ENCODE measurements at places on chromosomes 4 and X.

- DNase-seq = no peak
These were observed 347.2 kb upstream of the DDX53 start for GRCh38 chrX:22652596-22652995.

GRCh38 chr4:30753316-30753715 is 33.1 kb downstream of the PCDH7 start:
- DNase-seq = no peak

DNA sequence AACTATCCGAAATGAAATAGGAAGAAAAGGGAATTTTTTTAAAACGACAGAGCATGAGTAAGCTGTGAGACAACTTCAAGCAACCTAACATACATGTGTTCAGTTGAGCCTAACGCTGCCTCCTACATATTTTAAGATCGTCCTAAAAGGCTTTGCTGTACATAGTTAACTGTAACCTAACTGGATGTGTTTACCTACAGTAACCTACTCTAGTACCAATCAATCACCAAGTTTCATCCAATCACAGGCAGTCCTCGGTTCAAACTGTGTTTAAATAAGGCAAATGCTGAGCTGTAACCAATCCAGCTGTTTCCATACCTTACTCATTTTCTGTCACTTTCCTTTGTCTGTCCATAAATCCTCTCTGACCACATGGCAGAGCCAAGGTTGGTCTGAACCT is 17.1 kb downstream of the RCHY1 start:
- no peak for DNase-seq

DNA sequence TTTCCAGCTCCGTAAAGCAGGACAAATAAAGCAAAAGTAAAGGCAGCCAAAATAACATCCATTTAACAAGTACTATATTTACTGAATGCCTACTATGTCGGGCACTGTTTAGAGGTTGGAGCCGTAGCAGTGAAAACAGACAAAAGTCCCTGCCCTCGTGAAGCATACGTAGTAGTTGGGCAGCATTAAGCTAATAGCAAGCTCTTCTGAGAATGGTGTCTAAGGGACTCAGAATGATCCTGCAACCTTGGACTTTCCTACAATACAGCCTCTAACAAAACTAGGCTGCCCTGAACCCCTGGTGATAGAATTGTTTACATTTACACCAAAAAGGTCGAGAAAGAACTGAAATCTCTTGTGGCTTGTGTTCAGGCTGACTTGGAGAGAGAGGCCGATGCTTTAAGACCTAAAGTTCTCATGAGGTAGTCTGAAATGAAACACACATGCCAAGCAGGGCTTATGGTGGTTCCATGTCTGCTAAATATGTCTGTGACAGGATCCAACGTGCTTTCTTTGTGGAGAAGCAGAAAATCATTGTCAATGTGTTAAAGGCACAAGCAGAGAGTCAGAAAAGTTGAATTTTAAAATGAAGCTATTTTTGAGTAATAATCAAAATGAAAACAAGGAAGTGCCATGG is 898 bp upstream of the PDGFC start:
- DNase-seq = peak; percentile 67

DNA sequence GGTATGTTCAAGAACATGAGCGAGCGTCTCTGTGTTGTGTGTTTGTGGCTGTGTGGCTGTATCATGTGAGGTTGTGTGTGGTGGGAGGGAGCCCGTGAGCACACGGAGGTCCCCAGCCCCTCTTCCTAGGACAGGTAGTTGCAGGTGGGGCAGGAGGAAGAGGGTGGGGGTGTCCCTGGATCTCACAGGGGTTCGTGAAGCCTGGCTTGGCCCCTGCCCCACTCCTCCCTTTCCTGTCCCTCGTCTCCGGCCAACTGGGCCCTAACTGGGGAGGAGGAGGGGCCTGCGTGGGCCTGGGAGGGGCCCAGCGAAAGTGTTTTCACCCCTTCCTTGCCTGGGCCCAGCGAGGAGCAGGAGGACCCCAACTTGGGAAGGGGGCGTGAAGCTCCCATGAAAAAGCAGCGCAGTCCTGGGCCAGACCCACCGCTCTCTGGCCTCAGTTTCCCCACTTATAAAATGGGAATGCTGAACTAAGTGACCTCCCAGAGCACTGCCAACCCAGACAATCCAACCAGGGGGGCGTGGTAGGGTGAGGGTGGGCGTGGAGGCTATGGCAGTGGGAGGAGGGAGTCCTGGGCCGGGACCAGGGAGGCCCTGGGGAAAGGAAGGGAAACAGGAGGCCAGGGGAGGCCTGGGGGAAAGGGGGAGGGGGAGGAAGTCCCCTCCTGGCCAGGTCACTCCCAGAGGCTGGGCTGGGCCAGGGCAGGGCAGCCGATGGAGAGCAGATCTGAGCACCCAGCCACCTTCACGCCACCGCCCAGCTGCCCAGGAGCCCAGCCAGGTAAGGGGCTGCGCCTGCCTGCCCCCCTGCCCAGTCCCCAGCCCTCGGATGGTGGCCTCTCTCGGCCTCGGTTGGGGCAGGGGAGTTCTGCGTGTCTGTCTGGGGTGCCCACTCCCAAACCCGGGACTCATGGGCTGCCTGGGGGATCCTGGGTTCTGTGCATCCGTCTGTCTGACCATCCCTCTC is at the start of gene AVPR2:
TSS of gene AVPR2 (plus strand) at position 683 of the 967 bp plus-strand sequence. CDS start 473 bp downstream, outside the sequence.
- no peak for DNase-seq

DNA sequence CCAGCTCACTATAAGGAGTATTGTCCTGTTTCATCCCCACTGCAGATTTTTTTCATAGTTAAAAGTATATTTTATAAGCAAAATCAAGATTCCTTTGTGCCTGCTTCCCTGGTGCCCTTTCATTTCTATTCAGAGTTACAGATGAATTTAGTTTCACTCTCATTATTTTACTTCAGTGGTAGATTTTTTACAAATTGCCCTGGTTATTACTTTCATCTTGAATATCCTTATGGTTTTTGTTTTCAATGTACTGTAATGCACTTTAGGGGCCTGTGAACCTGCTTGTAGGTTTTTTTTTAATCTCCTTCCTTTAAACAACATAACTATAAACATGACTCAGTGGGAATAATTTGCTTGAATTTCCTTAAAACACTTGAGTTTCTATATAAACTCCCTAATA is 126.8 kb downstream of the GPR143 start:
- no peak for DNase-seq

GRCh38 chrX:70479922-70480659 is 35.5 kb downstream of the DLG3 start:
- DNase-seq = no peak

- no peak for DNase-seq
These were observed 780.7 kb upstream of the DIAPH2 start for GRCh38 chrX:95903975-95904374.

- DNase-seq = no peak
These were observed 55.1 kb downstream of the ZNF330 start for GRCh38 chr4:141275834-141276233.

DNA sequence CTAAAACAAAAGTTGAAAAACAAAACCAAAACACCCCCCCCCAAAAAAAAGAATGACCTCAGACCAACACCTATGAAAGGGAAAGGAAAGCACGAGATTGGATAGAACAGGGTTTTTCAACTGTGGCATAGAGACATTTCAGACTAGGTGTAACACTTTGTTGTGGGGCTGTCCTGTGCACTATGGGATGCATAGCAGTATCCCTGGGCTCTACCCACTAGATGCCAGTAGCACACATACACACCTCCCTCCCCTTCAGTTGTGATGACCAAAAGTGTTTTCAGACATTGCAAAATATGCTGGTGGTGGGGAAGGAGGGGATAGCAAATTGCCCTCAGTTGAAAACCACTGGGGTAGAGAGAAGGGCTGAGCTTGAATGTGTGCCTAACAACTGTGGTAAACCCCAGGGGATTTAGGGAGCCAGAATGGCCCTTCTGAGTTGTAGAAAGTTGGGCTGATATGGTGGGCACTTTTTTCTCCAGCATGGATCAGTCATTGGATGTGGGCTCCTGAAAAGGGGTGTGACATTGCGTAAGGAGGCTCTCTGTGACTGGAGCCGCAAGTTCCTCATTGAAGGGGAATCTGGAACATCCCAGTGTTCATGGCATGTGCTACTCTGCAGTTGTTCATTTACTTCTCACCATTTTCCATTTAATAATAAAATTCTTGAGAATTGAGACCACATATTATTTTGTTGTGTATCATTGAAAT is 8.8 kb upstream of the GEMIN8 start:
- peak; percentile 80 for DNase-seq

DNA sequence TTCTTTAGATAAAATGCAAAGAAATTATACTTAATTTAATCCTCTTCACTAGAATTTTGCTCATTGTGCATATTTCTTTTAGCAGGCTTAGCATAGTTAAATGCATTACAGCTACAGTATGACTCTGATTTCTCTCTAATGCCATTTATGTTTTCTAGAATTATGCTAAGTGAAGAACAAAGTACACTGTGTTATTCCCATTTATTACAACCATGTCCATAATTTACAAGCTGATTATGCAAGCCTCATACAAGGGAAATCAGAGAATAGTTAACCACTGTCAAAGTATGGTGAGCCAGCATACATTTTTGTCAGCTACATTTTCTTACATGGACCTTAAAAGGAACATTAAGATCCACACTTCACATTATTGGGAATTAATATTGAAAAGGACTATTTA is 99.1 kb downstream of the MAB21L2 start:
- DNase-seq = no peak

- no peak for DNase-seq
These were observed 9.9 kb downstream of the FGG start for GRCh38 chr4:154602404-154603020.

- no peak for DNase-seq
These were observed 451.0 kb upstream of the ZFP42 start for GRCh38 chr4:187544461-187545053.

GRCh38 chr4:158787709-158788475 is 19.1 kb downstream of the FNIP2 start:
- peak; percentile 54 for DNase-seq

GRCh38 chr4:6724421-6725111 is 8.6 kb downstream of the BLOC1S4 start:
- DNase-seq = no peak

GRCh38 chr4:138555584-138555983 is 313.4 kb upstream of the SLC7A11 start:
- no peak for DNase-seq

- no peak for DNase-seq
These were observed 980 bp downstream of the AP1S2 start for GRCh38 chrX:15853586-15854079.

DNA sequence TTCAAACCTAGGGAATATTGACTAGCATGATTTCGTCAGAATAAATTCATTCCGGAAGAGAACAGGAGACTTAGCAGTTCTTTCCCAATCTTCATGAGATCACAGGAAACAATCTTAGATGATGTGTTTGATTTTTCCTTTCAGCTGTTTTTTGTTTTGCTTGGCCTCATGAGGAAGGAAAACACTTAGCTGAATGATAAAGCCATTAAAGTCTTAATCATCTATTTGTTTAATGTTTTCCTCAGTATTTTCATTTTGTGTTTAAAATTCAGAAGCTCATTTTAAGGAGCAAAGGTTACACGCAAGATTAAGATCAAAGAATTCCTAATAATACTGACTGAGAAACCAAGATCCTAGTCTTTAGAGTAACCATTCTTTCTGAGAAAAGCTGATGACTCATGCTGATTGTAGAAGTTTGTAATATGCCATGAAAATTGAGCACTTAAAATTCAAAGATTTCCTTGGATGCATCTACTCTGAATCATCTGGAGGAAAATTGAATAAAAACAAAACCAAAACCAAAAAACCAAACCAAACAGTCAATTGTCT is 15.4 kb upstream of the TBC1D19 start:
- DNase-seq = no peak

DNA sequence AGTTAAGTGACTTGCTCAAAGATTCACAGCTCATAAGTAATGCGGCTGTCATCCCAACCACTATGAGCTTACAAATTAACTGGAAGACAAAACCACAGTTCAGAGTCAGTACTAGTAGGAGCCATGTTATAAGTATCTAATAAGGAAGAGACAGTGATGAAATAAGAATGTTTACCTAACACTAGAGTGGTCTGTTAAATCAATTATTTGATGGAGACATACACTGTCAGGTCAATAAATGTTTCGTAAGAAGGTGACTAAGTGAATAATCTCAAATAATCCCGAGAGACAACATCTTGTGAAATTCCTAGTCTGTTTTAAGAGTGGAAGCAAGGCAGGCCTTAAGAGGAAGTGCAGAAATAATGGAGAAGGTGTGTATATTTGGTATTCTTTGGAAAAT is 25.8 kb upstream of the AMELX start:
- no peak for DNase-seq

GRCh38 chr4:10098780-10099160 is 17.8 kb downstream of the WDR1 start:
- peak; percentile 75 for DNase-seq

GRCh38 chr4:52751487-52751911 is 274 bp upstream of the ERVMER34-1 start:
- DNase-seq = no peak

GRCh38 chr4:29770627-29771026 is 949.5 kb upstream of the PCDH7 start:
- no peak for DNase-seq

DNA sequence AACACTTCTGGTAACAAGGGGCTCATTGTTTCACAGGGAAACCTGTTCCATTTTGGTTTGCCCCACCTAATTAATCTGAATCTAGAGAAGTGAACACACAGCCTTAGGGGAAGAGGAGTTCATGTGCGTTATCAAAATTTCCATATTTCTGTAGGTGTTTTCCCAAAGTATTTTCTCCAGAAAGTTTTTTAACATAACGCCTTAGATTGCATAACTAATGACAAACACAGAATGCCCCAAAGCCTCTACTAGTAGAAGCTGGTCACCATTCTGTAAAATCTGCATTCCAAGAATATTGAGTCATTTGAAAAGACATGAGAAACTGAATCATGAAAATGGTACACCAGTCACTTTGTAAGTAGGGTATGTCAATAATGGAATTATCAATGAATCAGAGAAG is 41.1 kb downstream of the IL13RA2 start:
- no peak for DNase-seq

GRCh38 chr4:188624370-188624769 is 485.1 kb downstream of the TRIML1 start:
- DNase-seq = no peak

DNA sequence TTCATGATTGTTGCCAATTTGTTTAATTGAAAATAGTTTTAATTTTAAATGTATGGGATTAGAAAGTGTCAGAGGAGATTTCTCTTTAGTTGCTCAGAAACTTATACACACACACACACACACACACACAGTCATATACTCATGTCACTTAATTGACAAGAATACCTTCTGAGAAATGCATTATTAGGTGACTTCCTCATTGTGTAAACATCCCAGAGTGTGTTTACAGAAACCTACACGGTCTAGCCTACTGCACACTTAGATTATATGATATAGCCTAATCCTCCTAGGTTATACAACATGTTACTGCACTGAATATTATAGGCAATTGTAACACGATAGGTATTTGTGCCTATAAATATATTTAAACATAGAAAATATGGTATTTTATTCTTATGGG is 1327.4 kb downstream of the FSTL5 start:
- DNase-seq = no peak

- DNase-seq = no peak
These were observed 94.4 kb downstream of the PHKA2 start for GRCh38 chrX:18889346-18890048.

- no peak for DNase-seq
These were observed 317.4 kb downstream of the STIM2 start for GRCh38 chr4:27178061-27178460.

GRCh38 chr4:185309770-185310169 is 86.0 kb downstream of the LRP2BP start:
- no peak for DNase-seq

Data from CD14-positive monocyte (primary cell).